Left ventricle myocardium superior (tissue), 1 donor: ENCODE measurements at places on chromosomes 1 and 21. TPM values are rescaled to one million over a fixed set of nuclear protein-coding genes. Genes with fewer than 3 reads are reported as not detected.

GRCh38 chr1:173347282-173347818 lies 129.8 kb upstream of the PRDX6 start:
- no peak for DNase-seq

DNA sequence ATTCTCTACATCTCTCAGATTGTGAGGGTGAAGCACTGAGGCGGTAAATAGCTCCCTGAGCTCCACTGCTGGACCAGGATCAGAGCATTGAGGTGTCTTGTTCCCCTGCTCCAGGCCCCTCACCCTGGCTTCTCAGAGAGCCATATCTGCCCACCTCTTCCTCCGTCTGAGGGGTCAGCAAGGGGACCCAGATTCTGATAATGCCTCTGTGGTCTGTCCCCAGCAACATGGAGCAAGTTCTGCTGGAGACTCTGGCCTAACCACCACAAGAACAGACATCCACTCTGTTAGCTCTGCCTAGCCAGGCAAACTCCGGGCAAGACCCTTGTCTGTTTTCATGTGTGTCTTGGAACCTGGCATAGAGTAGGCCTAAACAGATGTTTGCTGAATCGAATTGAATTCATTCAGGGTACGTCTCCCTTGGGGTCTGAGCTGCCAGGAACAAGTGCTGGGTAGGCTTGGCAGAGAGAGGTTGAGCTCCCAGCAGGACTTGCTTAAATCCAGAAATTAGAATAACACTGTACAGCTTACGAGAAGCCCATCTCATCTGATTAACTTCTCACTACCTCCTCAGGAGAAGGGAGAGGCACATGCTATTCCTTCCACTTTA lies 2.3 kb downstream of the TRAF5 start:
- no peak for DNase-seq

DNA sequence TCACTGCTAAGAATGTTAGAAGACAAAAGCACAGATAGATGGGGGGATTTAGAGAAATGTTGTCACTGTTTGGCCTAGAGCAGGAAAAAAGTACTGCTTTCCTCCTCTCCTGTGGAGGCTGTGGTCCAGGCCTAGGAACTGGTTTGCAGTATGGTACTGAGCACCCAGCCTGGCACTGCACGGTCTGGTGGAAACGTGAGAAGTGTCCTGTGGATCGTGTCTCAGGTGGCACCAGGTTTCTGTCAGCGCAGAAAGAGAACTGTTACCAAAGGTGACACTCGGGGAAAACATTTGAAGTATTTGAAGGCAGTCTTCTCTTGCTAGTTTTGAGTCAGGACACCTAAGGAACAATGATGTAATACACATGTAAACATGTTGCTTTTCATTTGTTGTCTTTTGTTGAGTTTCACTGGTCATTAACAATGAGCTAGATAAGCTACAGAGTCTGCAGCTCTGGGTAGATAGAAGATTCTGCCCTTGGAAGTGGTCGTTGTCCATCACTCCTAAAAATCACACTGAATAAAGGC lies 63.0 kb downstream of the B3GALNT2 start:
- no peak for DNase-seq

DNA sequence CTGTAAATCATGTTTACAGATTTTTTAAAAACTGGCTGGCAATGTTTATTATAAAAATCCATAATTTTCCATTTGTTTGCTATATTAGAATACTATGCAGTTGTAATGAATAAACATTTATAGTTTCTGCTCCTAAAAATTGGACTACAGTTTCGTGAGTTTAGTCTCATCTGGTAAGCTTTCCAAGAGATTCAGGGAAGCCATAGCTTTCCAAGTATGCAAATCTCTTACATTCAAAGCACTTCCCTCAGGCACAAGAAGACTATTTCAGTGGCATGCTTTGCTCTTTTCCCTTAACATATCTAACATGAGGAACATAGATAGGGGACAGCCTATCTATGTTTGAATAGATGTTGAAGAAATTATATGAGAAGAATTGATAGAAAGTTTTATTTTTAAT lies 77.2 kb downstream of the ADGRL2 start:
- no peak for DNase-seq

GRCh38 chr1:186745531-186746146 lies 65.4 kb upstream of the PTGS2 start:
- DNase-seq = no peak

Gene S100A14
- total RNA-seq = 5.7 TPM

Gene GNG5
- 213 TPM for total RNA-seq

Gene LCE3E
- total RNA-seq = not detected

Gene WNT2B
- 2.0 TPM for total RNA-seq

Gene OR2M3
- not detected for total RNA-seq
